ENCODE measurements at places on chromosomes 4 and X.
A peak's percentile ranks its signal among the peaks of the same experiment; 100 is the strongest.

DNA sequence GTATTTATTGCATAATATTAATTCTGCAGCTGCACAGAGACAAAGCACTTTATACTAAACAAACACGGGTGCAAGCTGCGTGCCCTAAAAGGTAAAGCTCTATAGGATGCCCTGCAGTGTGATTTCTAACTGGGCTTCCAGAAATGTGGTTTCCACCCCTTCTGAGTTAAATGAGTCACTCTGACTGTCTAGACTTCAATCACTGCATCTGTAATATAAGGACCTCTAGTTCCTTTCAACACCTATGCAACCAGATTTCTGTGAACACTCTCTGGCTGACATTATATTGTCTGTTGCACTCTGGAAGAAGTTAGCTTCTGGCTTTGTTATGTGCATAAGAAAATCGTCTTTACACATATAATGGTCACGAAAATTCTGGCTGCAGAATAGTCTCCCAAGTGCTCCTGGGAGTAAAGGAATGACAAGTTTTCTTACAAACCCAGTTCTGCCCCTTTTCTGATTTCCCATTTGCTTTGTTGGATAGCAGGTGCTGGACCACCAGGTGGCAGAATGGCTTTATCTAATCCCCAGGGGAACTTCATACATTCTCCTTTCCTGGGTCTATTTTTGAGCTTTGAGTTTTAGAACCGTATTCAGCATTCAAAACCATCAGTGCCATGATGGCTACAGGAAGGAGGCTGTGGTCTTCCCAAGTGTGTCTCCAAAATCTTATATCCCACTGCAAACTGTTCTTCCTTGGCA is 842.2 kb downstream of the STIM2 start:
- peak; percentile 28 for DNase-seq

DNA sequence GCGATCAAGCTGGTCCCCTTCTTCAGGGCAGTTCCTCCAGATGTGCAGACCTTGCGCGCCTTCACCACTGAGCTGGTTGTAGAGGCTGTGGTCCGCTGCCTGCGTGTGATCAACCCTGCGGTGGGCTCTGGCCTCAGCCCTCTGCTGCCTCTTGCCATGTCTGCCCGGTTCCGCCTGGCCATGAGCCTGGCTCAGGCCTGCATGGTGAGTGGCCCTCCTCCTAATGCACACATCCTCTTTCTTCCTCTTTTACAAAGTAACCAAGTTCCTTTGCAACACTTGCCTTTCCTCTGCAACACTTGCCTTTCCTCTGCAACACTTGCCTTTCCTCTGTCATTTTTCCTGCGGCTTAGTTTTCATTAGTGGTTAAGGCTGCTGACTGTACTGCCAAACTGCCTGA is 1.8 kb downstream of the CCDC22 start:
- no peak for DNase-seq

GRCh38 chr4:95290702-95291101 is 258.1 kb downstream of the UNC5C start:
- DNase-seq, result no peak

GRCh38 chr4:140719022-140719421 is 37.2 kb downstream of the TBC1D9 start:
- no peak for DNase-seq

GRCh38 chr4:38663090-38663800 is 754 bp upstream of the KLF3 start:
- DNase-seq, result no peak

DNA sequence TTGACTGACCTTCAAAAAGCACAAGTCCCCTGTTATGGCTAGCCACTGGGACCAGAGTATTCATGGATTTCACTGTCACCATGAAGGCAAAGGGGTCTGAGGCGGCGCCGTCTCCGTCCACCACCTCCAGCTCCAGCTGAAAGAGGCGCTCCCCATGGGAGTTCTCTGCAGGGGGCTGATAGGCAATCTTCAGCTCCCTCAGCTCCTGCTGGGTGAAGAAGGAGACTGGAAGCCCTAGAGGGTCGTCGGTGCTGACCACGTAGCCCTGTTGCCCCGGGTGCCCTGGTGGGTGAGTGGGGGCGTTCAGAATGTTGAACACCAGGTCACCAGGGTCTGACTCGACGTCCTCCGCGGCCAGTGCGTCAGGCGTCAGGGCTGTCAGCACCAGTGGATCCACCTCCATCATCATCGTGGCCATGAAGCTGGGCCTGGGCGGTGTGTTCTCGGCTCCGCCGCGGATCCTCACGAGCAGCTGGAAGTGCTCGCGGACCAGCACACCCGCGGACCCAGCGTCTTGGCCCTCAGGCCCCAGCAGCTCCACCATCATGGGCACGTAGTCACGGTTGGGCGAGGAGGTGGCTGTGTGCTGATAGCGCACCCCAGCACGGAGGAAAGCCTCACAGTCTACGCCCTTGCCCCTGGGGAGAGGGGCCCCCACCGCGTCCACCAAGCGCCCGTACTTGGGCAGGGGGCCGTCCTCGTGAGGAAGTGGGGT is 987 bp downstream of the FREM3 start:
- no peak for DNase-seq

- DNase-seq, result no peak
Measured at GRCh38 chr4:169027663-169028062, 17.6 kb upstream of the CBR4 start.

GRCh38 chr4:121009578-121010478 is 62.5 kb downstream of the NDNF start:
- DNase-seq, result no peak

GRCh38 chrX:11437642-11438379 is 144.6 kb downstream of the AMELX start:
- DNase-seq, result no peak

GRCh38 chr4:55396308-55397125 is 760 bp downstream of the TMEM165 start:
- DNase-seq, result peak; percentile 41

- DNase-seq, result no peak
Measured at GRCh38 chr4:40205259-40206198, 8.7 kb downstream of the RHOH start.

GRCh38 chr4:177960566-177960965 is 518.3 kb upstream of the AGA start:
- no peak for DNase-seq

- no peak for DNase-seq
Measured at GRCh38 chr4:53273726-53274125, 92.1 kb downstream of the SCFD2 start.

DNA sequence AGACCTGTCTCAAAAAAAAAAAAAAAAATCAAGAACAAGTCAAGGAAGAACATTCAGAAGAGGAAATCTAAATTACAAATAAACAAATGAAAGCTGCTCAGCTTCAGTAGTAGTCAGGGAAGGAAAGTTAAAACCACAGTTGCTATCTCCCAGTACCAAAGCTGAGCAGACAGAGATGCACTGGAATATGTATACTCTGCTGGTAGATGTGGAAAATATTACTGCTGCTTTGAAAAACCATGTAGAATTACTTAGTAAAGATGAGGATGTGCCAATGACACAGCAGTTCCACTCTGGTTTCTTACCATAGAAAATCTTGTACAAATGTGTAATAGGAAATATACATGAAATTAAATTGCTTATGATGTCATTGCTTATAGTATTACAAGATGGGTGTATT is 25.1 kb upstream of the PRKX start:
- DNase-seq, result no peak

- DNase-seq, result no peak
Measured at GRCh38 chrX:19630776-19631707, 115.7 kb upstream of the MAP3K15 start.

DNA sequence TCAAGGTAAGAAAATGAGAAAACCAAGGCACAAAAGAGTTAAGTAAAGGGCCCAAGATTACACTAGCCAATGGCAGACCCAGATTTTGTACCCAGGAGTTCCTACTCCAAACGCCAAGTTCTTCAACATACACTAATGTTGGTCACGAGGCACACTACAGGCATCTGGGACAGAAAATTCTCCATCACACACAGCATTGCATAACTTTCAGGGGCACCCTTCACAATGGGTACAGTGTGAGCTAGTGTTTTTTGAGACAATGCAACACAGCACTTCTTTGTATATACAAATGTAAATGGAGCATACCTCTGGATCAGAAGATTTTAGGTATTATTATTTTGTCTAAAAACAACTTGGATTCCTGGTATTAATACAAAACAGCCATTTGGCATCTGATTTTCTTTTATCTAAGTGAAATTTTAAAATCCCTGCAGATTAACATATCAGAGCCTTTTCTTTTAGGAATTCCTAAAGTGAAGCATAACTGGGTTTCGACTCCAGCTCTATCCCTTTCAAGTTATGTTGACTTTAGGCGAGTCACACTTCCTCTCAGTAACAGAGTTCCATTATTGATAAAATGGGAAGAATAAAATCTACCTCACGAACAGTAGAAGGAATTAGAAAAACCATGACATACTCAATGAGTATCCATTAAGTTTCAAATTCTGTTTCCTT is 41.1 kb downstream of the ADGRA3 start:
- no peak for DNase-seq

DNA sequence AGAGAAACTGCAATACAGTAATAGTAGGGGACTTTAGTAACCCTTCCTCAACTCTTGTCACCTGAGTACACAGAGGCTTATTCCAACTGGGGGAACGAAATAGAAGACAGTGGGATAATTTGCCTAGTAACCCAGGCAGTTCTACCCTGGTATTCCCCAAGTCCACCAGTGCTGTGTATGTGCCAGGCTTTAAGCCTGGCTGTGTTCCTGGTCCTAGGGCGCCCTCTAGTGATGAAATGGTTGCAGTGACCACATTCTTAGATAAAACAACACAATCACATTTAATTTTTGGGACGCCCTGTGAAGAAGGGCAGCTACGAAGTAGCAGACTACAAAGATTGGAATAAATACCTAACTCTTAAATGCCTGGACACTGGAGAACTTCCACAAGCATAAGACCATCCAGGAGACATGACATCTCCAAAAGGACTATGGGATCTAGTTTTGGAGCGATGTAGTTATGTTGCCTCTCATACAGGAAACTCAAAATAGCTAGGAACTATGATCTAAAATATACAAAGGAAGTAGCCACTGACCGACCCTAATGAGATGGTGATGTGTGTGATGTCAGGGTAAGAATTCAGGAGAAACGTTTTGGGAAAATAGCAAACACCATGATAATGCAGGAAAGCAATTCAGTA is 288.5 kb upstream of the ZCCHC13 start:
- DNase-seq, result peak; percentile 71

DNA sequence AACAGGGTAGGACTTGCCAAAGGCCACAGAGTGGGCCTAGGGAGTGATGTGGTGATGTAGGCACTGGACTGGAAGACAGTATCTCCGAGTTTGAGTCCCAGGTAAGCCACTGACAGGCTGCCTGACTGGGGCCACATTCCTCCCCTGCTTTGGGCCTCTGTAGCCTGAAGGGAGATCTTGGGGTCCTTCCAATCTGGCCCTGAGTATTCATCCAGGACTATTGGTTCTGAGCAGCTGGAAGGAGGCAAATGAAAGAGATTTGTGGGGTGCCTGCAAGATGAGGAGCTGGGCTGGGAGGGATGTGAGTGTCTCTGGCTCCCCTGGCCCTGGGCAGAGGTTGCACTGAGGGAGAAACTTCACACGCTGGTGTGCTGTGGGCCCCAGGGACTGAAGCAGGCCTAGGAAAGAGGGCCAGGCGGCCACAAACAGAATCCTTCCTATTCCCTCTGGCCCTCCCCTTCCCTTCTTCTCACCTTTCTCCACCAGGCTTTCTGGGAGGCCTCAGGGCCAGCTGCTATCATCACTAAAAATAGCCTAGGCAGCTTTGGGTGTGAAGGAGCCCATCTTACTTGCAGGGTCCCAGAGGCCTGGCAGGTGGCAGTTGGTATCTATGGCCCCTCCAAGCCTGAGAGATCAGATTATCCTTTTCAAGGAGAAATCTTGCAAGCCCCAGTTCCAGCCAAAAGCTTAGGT is 70.1 kb downstream of the PJA1 start:
- no peak for DNase-seq

DNA sequence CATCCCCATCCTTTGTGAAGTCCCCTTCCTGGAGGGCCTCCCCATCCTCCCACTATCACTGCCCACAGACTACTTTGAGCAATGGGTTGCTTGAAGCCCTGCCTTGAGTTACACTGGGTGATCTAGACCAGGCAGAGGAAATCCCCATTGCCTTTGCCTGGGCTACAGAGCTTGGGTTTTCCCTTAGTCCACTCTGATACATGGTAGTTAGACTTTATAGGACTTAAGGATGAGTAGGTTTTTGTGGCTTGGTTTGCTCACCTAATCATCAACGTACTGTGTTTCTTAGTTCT is 56.6 kb downstream of the TMEM131L start:
- DNase-seq, result no peak

DNA sequence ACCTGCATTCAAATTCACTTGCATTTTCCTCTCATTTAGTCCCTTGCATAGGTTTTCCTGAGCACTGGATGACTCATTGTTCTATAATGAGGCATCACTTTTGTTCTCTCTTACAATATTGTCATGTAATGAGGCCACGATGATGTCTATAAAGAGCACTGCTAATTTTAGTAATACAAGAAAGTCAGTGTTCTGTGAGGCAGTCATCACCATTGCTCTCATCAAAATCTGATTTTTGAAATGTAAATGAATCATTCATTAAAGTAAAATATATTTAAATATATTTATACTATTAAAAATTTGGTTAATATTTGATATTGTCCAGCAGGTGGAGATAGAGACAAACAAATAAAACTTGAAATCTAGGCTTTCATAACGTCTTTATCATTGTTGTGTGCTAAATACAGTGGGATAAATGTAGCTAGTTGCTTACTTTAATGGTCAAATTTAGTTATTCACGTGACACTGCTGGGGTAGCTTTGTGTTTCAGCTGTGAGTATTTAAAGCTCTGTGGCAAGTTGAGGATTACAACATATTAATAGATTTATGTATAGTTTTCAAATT is 15.4 kb downstream of the HMGB2 start:
- DNase-seq, result peak; percentile 60

DNA sequence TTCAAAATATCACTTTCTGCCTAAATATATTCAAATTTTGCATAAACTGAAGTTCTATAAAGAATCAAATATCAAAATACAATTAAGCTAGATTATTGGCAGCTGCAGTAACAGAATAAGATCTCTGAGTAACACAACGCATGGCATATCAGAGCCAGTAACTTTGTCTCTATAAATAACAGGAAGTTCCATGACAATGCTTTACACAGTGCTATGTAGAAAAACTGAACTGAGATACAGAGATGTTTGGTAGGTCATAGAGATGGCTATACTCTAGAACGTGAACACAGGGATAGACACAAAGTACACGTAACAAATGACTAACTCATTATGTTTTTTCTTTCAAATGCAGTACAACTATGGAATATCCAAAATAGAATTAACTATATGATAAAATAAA is 18.2 kb downstream of the UBE2D3 start:
- DNase-seq, result no peak

DNA sequence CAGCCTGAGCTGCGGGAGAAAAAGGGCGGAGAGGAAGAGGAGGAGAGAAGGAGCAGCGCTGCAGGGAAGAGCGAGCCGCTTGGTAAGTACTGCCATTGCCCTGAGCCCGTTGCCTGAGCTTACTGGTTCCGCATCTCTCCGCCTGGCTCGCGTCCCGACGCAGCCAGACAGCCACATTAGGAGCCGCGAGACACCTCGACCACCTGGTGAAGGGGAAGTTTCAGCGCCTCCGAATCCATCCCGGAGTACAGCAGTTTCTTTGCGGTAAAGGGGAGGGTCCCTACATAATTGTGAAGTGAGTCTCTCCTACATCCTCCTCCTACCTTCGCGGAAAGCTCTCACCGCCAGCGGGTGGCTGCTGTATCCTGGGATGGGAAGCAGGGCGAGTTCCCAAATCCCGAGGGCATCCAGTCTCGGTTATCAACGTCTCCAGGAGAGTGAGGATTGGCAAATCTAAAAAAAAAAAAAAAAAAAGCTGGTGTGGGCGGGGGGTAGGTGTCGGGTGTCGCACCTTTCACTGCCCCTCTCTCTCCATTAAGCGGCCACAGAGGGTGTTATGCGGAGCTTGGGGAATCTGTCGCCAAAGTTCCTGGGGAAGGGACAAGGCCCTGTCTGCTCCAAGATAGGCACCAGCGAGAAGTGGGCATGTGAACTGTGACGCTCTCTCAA is 7.9 kb downstream of the TBX22 start:
- no peak for DNase-seq
